ENCODE measurements at places on chromosomes 4 and X. TPM values are rescaled to one million over a fixed set of nuclear protein-coding genes. Genes with fewer than 3 reads are reported as not detected.

Gene PRKG2
- total RNA-seq, result 0.14 TPM

Gene MCF2
- 0.05 TPM for total RNA-seq

Gene EFHC2
- total RNA-seq, result 0.56 TPM

- H3K36me3 ChIP-seq, result peaks cover 12% of the 10 kb centered on the region
- no peaks in the 10 kb centered on the region for H3K4me1 ChIP-seq
- no peak overlapping the region for H3K4me3 ChIP-seq
- H3K27me3 ChIP-seq, result no peaks in the 10 kb centered on the region
These were observed 8.9 kb downstream of the TCEANC start for GRCh38 chrX:13661735-13662288.

DNA sequence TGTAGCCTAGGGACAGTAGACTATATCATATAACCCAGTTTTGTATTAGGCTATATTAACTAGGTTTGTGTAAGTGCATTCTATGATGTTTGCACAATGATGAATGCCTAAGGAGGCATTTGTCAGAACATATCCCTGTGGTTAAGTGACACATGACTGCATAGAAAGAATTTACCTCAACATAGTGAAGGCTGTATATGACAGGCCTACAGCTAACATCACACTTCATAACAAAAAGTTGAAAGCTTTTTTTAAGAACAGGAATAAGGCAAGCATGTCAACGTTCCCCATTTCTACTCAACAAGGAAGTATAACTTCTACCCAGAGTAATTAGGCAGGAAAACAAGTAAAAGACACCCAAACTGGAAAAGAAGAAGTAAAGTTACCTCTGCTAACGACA is 165.9 kb upstream of the NDST4 start:
- no peak overlapping the region for H3K4me3 ChIP-seq
- no peak overlapping the region for H3K27ac ChIP-seq
- H3K27me3 ChIP-seq, result no peaks in the 10 kb centered on the region
- H3K4me1 ChIP-seq, result no peaks in the 10 kb centered on the region
- no peak for DNase-seq

GRCh38 chrX:106874075-106874474 is 29.1 kb downstream of the RIPPLY1 start:
- H3K27ac ChIP-seq, result no peak overlapping the region
- H3K27me3 ChIP-seq, result peaks cover 2% of the 10 kb centered on the region
- no peak overlapping the region for H3K4me3 ChIP-seq

GRCh38 chrX:136162827-136163570 is 15.7 kb downstream of the FHL1 start:
- no peaks in the 10 kb centered on the region for H3K4me1 ChIP-seq
- no peaks in the 10 kb centered on the region for H3K27me3 ChIP-seq
- no peaks in the 10 kb centered on the region for H3K36me3 ChIP-seq
- no peak overlapping the region for H3K4me3 ChIP-seq
- no peak overlapping the region for H3K27ac ChIP-seq
- DNase-seq, result no peak

- no peaks in the 10 kb centered on the region for H3K4me1 ChIP-seq
- no peak overlapping the region for H3K4me3 ChIP-seq
- no peak overlapping the region for H3K27ac ChIP-seq
- H3K27me3 ChIP-seq, result no peaks in the 10 kb centered on the region
- H3K36me3 ChIP-seq, result no peaks in the 10 kb centered on the region
These were observed 161.0 kb upstream of the S100G start for GRCh38 chrX:16488959-16489358.

GRCh38 chr4:107246761-107247160 is 210.6 kb upstream of the DKK2 start:
- H3K27ac ChIP-seq, result no peak overlapping the region
- no peak for DNase-seq
- H3K27me3 ChIP-seq, result no peaks in the 10 kb centered on the region
- H3K36me3 ChIP-seq, result no peaks in the 10 kb centered on the region

GRCh38 chr4:158599765-158600498 is 71.8 kb downstream of the C4orf46 start:
- peaks cover 3% of the 10 kb centered on the region for H3K27me3 ChIP-seq
- no peak overlapping the region for H3K4me3 ChIP-seq
- DNase-seq, result no peak
- H3K4me1 ChIP-seq, result no peaks in the 10 kb centered on the region

DNA sequence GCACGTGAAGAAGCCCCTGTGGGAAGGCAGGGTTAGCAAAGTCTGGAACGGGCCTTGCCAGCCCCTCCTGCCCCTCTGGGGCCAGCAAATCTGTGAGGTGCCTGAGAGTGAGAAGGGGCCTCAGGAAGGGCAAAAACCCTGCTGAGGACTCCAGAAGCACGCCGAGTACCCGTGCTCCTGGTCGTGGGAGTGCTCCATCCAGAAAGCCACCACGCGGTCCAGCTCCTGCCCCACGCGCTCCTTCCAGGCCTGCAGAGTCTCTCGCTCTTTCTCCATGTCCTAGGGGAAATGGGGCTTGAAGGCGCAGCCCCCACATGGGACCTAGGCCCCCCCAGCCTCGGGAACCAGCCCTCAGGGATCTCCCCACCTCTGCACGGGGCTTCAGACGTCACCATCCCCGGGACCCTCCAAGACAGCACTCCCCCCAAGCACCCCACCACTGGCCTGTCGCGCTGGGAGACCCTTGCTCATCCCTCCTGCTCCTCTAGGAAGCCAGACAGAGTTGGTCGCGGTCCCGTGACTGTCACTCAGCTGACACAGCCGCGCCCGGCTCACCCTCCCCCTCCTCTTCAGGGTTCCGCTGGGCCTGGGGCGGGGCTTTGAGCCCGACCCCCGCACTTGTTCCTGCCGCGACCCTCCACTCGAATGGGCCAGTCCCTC is at the start of gene RENBP:
TSS of gene RENBP (minus strand) at position 504 of the 660 bp plus-strand sequence. CDS start at position 471, 33 bp downstream.
- peaks cover 2% of the 10 kb centered on the region for H3K4me1 ChIP-seq
- DNase-seq, result no peak
- H3K36me3 ChIP-seq, result no peaks in the 10 kb centered on the region
- H3K4me3 ChIP-seq, result no peak within 1 kb of the TSS

DNA sequence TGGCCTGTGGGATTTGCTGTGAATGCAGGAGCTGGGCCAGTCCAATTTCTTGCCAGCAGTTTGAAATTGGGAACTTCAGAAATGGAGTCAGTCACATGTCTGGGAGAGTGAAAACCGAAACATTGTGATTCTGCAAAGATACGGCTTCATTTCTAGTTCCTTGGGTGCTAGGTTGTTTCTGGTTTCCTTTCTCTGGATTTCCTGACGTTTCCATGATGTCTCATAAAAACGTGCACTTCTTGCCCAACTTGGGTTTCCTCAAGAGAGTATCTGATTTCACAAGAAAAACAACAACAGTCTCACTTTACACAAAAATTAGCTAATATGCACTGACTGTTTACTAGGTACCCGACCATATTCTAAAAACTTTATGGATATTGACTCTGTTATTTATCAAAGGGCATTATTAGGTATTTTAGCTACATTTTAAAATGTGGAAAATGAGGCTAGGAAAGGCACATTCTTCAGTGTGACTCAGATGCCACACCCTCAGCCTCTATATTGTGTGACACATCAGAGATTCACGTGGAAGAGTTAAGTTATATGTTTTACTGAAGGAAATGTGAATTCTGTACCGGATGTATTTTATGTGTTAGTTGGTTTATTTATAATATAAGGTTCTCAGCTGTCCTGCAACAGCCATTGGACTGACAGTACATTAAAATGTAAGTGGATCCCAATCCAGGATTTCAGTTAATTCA is 225.0 kb upstream of the PUDP start:
- H3K27me3 ChIP-seq, result no peaks in the 10 kb centered on the region
- no peaks in the 10 kb centered on the region for H3K36me3 ChIP-seq
- H3K4me3 ChIP-seq, result no peak overlapping the region
- no peak for DNase-seq
- no peaks in the 10 kb centered on the region for H3K4me1 ChIP-seq

DNA sequence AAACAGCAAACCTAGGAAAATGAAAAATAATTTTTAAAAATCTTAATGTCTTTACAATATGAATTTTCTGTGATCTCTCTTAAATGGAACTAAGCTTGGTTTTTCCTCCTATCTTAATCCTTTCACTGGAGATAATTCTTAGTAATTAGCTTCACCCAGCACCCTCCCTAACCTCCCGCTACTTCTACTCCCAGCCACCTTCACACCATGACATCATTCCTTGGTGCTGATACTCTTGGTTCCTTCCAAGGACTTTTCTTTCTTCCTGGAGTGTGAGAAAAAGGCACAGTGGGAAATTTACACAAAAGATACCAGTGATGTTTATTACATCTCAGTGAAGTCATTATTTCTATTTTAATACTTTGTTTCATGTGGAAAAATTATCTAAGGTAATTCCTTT is 163.6 kb upstream of the PLAC1 start:
- H3K36me3 ChIP-seq, result no peaks in the 10 kb centered on the region
- H3K4me3 ChIP-seq, result no peak overlapping the region

DNA sequence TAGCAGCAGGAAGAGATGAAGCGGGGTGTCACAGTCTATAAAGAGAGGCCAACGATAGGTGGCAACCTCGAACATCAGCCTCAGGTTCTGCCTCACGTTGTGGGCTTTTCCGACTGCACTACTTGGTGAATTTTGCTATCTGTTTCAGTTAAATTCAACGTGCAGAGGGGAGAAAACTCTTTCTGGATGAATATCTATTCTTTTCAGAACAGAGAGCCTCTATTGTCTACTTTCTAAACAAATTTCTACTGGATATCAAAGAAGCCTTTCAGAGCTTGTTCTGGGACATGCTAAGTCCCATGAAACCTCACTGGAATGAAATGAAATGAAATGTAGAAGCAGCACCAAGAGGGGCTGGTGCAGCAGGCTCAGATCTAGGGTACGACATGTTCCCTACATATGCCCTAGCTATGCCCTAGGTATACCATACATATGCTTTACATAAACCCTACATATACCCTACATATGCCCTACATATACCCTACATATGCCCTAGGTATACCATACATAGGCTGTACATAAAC is 116.5 kb upstream of the TRIM2 start:
- H3K4me1 ChIP-seq, result no peaks in the 10 kb centered on the region
- H3K4me3 ChIP-seq, result no peak overlapping the region
- no peaks in the 10 kb centered on the region for H3K27me3 ChIP-seq
- no peak for DNase-seq
- no peak overlapping the region for H3K27ac ChIP-seq
- H3K36me3 ChIP-seq, result no peaks in the 10 kb centered on the region

DNA sequence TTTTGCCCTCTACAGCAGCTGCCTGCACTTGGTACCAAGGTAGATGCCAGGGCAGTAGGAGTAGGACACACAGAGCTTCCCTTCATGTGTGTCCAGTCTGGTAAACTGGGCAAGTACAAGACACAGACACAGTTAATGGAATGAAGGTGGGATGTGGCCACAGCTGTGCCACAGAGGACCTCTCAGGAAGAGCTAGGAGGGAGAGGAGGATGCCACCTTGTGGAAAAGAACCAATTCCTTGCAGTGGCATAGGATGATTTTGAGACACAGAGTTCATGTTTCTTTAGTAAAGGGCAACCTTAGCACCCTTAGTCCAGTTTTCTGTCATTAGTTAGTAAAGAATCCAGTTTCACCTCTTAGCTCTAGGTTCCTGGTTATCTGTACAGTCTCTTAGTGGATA is 36.3 kb upstream of the TBC1D14 start:
- H3K27ac ChIP-seq, result no peak overlapping the region
- no peaks in the 10 kb centered on the region for H3K27me3 ChIP-seq
- no peaks in the 10 kb centered on the region for H3K4me1 ChIP-seq
- DNase-seq, result no peak
- H3K36me3 ChIP-seq, result peaks cover 32% of the 10 kb centered on the region

- no peak for DNase-seq
- H3K27me3 ChIP-seq, result no peaks in the 10 kb centered on the region
- no peaks in the 10 kb centered on the region for H3K4me1 ChIP-seq
- no peak overlapping the region for H3K4me3 ChIP-seq
- no peak overlapping the region for H3K27ac ChIP-seq
These were observed 66.5 kb downstream of the C4orf33 start for GRCh38 chr4:129162450-129162849.

- no peak overlapping the region for H3K4me3 ChIP-seq
- DNase-seq, result no peak
- no peaks in the 10 kb centered on the region for H3K27me3 ChIP-seq
- no peaks in the 10 kb centered on the region for H3K4me1 ChIP-seq
- no peaks in the 10 kb centered on the region for H3K36me3 ChIP-seq
These were observed 104.9 kb downstream of the ALPK1 start for GRCh38 chr4:112402098-112402497.

GRCh38 chr4:101242441-101242840 is 104.9 kb downstream of the PPP3CA start:
- H3K4me3 ChIP-seq, result no peak overlapping the region
- H3K4me1 ChIP-seq, result no peaks in the 10 kb centered on the region
- H3K27me3 ChIP-seq, result no peaks in the 10 kb centered on the region
- no peak overlapping the region for H3K27ac ChIP-seq
- no peaks in the 10 kb centered on the region for H3K36me3 ChIP-seq
- DNase-seq, result no peak

DNA sequence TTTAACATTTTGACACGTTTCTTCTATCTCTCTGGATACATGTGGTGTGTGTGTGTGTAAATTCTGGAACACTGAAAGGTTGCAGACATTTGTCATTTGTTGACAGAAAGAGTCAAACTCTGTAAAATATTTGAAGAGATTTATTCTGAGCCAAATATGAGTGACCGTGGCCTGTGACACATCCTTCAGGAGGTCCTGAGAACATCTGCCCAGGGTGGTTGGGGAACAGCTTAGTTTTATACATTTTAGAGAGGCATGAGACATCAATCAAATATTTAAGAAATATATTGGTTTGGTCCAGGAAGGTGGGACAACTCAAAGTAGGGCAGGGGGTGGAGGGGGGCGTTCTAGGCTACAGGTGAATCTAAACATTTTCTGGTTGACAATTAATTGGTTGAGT is 40.7 kb upstream of the CD40LG start:
- H3K27ac ChIP-seq, result no peak overlapping the region
- H3K4me1 ChIP-seq, result no peaks in the 10 kb centered on the region
- no peak overlapping the region for H3K4me3 ChIP-seq
- no peaks in the 10 kb centered on the region for H3K36me3 ChIP-seq
